Sigmoid colon (tissue), 7 donors: ENCODE measurements at places on chromosomes 2 and 18. TPM values are rescaled to one million over a fixed set of nuclear protein-coding genes. Genes with fewer than 3 reads are reported as not detected.

The POTEF gene
- polyA plus RNA-seq = not detected

The ATIC gene
- 54.8 TPM for polyA plus RNA-seq

- H3K36me3 ChIP-seq = no peaks in the 10 kb centered on the region
- H3K27me3 ChIP-seq = no peaks in the 10 kb centered on the region
- H3K4me3 ChIP-seq = no peak overlapping the region
These were observed 51.2 kb downstream of the SLC14A2 start for GRCh38 chr18:45666520-45666919.

DNA sequence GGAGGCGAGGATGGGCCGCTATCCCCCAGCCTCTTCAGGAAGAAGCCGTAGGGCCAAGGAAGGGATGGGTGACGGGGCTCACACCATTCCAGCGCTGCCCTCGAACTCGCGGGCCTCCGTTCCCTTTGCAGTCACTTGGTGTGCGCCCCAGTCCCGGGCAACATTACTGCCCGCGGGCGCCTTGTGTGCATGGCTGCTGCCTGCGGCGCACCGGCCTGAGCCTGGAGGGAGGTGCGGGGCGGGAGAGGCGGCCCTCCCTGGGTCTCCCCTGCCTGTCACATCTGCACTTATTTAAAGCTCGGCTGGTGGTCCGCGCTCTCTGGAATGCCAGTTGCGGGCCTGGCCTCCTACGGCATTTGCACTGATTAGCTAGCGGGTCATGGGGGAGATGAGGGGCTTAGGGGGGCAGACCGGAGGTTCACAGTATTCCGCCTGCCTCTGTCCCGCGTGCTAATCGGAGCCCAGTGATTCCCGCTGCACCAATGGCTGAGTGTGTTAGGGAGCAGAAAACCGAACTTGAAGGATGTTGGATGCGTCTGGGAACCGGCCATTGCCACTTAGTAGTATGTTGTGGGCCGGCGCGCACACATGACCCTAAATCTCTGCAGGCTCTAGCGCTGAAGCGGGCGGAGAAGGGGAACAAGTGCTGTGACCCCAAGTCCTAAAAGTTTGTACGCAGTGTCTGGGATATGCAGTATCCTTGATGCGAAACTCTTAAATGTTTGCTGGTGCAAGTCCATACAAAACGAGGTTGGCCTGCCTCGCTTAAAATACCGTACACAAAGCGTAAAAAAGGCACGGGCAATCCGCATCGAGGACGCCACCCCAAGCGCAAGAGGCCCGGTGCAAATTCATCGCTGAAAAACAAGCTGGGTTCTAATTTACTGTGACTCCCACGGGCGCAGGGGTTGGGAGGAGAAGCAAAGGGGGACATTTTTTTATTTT lies 161.2 kb upstream of the SIX2 start:
- no peak overlapping the region for H3K27ac ChIP-seq
- no peak for DNase-seq
- H3K4me1 ChIP-seq = no peaks in the 10 kb centered on the region
- no peaks in the 10 kb centered on the region for H3K36me3 ChIP-seq

DNA sequence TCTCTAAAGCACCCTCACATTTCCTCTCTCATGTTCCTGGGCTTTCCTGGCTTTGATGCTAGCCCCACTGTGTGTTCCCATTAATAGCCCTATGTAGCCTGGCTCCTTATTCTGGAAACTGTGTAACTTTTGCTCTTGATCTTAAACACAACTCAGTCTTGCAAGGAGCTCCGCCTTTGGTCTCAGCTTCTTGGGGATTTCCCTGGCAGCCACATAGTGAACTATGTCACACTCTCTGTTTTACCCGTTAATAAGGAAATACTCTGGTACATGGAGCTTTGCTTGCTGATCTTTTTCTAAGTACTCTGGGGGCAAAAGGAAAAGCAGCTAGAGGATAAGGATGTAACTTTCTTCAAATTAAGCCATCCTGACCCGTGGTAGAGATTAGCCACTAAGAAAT lies 259.3 kb downstream of the NEDD4L start:
- H3K4me3 ChIP-seq = no peak overlapping the region
- peaks cover 39% of the 10 kb centered on the region for H3K4me1 ChIP-seq
- DNase-seq = no peak
- H3K27me3 ChIP-seq = no peaks in the 10 kb centered on the region
- no peaks in the 10 kb centered on the region for H3K36me3 ChIP-seq

GRCh38 chr2:229652796-229653195 lies 61.6 kb downstream of the DNER start:
- no peaks in the 10 kb centered on the region for H3K36me3 ChIP-seq
- H3K4me1 ChIP-seq = no peaks in the 10 kb centered on the region
- H3K27me3 ChIP-seq = no peaks in the 10 kb centered on the region
- H3K4me3 ChIP-seq = no peak overlapping the region
- no peak for DNase-seq

GRCh38 chr2:121363632-121364420 lies 78.8 kb upstream of the TFCP2L1 start:
- peak overlapping the region; percentile 64 for H3K27ac ChIP-seq
- H3K36me3 ChIP-seq = peaks cover 64% of the 10 kb centered on the region
- peaks cover 27% of the 10 kb centered on the region for H3K4me1 ChIP-seq
- H3K27me3 ChIP-seq = no peaks in the 10 kb centered on the region

The KIAA2012 gene
- 0.04 TPM for polyA plus RNA-seq

The LOXHD1 gene
- 0.06 TPM for polyA plus RNA-seq

DNA sequence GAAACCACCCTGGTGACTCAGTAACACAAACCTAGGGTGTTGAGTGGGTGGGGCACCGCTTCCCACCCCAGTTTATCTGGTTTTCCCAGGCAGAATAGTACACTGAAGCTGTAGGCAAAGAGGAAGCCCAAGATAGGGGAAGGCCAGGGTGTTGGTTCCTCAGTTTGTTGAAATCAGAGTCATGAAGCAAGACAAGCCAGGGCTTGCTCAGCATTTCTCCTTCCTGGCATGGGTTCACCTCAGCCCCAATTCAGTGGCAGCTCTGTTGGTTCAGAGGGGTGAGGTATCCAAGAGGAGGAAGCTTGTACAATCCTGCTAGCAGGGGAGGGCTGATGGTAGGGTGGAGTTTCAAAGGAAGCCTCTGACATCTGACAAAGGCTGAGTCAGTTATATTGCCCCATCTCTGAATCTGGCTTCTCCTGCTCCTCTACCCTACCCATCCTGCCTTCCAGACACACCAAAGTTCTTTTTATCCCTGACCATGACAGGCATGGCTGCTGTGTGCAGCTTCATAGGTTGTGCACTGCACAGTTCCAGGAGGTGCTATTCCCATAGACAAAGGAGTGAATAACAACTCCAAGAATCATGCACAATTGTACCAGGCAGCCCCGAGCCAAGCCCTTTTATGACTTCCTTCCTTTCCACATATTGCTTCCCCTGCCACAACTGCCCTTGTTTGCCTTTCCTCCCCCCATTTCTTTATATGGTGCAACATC lies 24.9 kb upstream of the RAB10 start:
- H3K4me3 ChIP-seq = no peak overlapping the region
- DNase-seq = peak; percentile 79
- no peaks in the 10 kb centered on the region for H3K4me1 ChIP-seq
- H3K27me3 ChIP-seq = no peaks in the 10 kb centered on the region
- H3K27ac ChIP-seq = no peak overlapping the region

GRCh38 chr2:234768608-234769196 lies 183.1 kb upstream of the SH3BP4 start:
- no peak overlapping the region for H3K4me3 ChIP-seq
- H3K36me3 ChIP-seq = no peaks in the 10 kb centered on the region
- DNase-seq = no peak
- no peak overlapping the region for H3K27ac ChIP-seq

DNA sequence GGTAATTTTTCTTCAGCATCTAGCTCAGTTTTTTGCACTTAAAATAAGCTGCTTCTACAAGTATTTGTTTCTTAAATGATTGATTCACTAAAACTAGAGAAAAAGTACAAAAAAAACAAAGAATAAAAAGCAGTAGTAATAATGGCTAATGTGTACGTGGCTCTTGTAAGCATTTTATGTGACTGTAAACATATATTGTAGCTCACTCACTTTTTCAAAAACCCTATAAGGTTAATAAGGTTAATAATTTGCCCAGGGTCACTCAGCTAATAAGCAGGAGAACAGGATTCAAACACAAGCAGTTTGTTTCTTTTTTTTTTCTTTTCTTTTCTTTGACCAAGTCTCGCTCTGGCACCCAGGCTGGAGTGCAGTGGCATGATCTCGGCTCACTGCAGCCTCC lies 67.5 kb downstream of the RMDN2 start:
- DNase-seq = no peak
- no peaks in the 10 kb centered on the region for H3K27me3 ChIP-seq
- H3K27ac ChIP-seq = no peak overlapping the region
- no peaks in the 10 kb centered on the region for H3K36me3 ChIP-seq
